ENCODE measurements at places on chromosomes 3 and 15.

DNA sequence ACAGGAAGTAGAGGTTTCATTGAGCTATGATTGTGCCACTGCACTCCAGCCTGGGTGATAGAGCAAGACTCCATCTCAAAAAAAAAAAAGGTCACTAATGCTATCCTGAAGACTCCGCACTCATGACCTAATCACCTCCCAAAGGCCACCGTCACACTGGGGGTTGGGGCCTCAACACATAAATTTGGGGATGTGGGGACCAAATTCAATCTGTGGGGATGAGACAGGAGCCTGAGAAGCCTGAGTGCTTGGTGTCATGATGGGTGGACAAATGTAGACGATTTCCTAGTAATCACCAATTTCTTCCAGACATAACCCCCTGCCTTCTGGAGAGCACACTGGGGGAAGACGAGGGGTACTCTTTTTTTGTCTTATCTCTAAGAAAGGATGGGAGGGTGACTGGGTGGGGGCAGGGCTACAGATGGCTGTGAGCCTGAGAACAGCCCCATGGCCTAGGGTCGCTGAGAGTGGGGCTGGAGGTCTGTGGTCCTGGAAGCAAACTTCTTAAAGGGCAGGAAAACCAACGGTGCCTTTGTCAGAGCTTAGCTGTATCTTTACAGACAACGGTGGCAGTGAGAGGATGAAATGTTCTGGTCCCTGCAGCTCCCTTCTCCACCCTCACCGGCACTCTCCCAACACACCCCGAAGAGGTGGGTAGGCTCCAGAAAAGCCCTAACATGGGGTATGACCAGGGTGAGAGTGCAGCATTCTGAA, 16.6 kb upstream of the KLF13 start:
- DNase-seq, result no peak

GRCh38 chr3:87313641-87314040, 37.3 kb upstream of the POU1F1 start:
- no peak for DNase-seq

DNA sequence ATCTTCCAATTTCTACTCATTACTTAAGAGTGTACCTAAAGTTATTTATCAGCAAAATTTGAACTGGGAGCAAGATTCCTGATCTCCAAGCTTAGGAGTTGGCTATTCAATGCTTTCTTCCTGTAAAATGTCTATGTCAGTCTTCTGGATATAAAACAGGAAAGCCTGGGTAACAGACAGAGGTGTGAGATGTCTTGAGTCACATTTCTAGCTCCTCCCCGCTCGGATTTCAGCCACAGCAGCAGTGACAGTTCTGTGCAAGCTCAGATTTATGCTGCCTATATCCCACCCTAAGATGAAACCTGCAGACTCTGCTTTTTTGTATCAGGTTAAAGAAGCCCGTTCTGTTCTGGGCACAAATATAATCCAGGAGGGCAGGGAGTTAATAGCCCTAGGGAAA, 2.1 kb upstream of the ARMC8 start:
- no peak for DNase-seq

- DNase-seq, result no peak
Observed at GRCh38 chr3:133413161-133414020, 13.5 kb downstream of the BFSP2 start.
